ENCODE measurements at places on chromosomes 13 and 19.

- no peak for DNase-seq
Measured at GRCh38 chr19:27896091-27896490, 1316.9 kb downstream of the UQCRFS1 start.

DNA sequence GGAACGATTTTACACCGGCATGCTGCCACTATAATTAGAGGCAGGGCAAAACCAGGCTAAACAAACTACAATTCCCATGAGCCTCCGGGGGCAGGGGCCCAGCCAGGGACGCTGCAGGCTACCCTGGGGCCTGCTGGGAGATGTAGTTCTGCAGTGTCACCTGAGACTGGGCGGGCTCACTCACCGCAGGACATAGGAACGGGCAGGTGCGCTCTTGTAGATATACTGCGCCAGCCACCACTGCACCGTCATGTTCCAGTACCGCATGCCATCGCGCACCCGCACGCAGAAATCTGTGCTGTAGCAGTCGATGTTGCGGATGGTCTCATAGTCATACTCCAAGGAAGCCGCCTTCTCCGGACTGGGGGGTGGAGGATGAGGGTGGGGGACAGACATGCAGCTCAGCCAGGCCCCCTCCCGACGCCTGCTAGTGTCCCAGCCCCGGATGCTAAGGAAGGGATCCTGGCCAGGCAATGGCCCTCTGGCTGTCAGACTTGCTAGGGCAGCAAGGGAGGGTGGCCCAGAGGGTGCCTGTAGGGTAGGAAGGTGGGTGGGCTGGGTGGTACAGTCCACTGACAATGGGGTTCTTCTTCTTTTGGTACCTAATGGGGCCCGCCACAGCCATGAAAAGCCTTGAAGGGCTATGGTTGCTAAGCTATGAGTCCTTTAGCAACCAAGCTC is 5.8 kb upstream of the TMC4 start:
- DNase-seq, result no peak

DNA sequence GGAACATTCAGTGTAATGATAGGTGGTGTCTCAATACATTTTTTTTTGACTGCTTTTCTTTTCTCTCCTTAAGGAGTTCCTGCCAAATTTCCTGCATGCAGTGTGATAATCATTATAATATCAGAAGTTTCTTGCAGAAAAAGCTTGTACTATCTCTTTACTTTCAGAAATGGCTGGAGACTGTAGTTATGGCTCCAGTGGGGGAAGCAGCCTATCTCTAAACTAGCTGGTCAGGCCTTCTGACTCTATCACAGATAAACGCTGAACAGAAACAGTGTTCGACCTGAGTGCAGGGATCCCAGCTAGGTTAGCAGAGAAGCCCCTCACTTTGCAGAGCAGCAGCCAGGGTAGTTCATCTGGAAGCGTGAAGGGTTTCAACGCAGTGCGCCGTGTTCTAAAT is 1.9 kb downstream of the CCNE1 start:
- no peak for DNase-seq

DNA sequence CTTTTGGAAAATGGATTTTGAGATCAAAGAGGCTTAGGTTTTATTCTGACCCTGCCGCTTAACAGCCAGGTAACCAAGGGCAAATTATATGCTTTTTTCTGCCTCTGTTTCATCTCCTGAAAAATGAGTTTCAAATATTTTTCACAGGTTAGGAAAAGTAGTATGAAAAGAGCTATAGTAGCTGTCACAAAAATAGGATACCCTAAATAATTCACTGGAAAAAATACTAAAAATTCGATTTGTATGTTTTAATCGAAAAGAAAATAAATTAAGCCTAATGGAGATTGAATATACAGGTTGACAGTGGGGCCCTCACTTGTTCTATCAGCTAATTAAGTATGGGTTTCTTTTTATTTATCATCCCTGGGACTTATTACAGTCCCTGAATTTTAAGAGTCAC is 58.3 kb downstream of the RNF6 start:
- no peak for DNase-seq

GRCh38 chr13:94620286-94620896 is 18.7 kb downstream of the GPR180 start:
- no peak for DNase-seq

DNA sequence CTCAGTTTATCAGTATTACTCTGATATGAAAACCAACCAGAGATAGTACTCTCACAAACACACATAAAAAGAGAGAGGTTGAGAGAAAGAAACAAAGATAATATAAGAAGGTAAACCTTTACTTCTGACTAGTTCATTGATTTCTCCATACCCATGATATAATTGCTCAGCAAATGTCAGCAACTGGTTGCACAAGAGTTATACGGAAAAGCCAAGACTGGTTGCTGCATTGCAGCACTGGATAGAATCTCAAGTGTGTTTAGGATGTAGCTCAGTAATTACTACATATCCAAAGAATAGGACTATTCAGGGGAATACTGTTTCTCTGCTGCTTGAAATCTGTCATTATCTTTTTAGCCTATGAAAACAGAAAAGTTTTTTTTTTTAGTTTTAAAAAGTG is 1332.8 kb downstream of the OLFM4 start:
- DNase-seq, result no peak

DNA sequence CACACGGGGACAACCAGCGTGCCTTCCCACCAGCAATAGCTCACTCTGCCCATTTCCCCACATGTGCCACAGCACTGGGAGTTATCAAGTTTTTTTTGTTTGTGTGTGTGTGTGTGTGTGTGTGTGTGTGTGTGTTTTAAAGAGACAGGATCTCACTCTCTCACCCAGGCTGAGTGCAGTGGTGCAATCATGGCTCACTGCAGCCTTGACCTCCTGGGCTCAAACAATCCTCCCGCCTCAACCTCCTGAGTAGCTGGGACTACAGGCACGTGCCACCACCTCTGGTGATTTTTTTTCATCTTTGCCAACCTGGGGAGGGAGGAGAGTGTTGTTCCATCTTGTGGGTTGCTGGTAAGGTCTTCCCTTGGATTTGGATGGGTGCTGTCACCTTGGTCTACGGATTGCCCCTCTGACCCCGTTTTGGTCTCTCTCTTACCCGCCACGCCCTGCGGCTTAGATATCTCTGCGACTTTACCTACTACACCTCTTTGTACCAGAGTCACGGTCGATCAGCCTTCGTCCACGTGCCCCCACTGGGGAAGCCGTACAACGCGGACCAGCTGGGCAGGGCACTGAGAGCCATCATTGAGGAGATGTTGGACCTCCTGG is 22.6 kb downstream of the PGPEP1 start:
- no peak for DNase-seq

- DNase-seq, result no peak
Measured at GRCh38 chr19:35168196-35168595, 13.7 kb downstream of the FXYD5 start.

GRCh38 chr13:33757713-33758112 is 60.2 kb upstream of the RFC3 start:
- DNase-seq, result no peak
